ENCODE measurements at places on chromosomes 11 and 22.
A peak's percentile ranks its signal among the peaks of the same experiment; 100 is the strongest.

GRCh38 chr11:2812371-2812991, 73.1 kb downstream of the CDKN1C start:
- DNase-seq: no peak

DNA sequence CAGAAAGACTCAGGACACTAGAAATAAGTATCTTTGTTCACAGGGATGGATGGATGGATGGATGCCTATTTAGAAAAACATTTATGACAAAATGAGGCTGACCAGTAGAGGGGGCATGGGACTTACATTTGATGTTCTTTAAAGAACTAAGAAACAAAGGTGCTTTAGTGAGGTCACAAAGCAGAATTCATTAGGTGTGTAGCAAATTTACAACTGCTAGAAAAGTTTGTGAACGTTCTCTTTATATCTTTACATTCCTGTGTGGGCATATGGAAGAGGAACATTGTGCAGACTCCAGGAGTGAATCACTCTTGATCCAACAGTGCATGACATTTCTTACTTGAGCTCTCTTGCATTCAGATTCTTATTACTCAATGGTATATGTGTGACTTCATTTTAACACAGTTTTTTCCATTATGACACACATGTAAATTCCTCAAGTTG, 15.8 kb upstream of the SIK2 start:
- DNase-seq: no peak

GRCh38 chr11:8258784-8259183, 4.9 kb downstream of the LMO1 start:
- DNase-seq: peak; percentile 19

DNA sequence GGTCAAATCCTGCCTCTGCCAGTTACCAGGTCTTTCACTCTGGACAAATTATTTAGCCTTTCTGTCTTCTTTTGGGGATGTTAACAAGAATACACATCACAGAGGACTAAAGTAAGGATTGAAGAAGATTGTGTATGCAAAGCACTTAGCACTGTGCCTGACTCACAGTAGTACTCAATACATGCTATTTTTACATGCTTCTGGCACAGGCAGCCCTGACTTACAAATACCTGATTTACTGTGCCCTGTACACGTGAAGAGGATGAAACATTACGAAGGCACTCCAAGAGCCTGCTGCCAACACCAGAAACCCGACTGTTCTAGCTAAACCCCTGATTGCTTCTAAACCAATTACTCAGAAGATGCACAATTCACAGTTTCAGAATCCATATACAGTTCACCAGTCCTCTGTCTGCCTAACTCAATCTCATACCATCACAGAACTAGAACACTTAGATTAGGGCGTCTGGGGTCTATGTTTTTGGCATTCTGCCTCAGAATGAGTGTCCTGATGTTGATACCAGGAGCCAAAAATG, 300.9 kb upstream of the DDI1 start:
- no peak for DNase-seq

DNA sequence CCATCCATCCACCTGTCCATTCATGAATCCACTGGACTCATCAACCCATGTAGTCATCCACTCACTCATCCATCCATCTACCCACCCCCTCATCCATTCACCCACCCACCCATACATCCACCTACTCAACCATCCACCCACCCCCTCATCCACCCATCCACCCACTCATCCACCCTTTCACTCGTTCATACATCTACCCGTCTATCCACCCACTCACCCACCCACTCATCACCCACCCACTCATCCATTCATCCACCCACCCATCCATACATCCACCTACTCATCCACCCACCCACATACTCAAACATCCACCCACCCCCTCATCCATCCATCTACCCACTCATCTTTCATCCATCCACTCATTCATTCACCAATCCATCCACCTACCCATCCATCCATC, 37.7 kb downstream of the RTL6 start:
- DNase-seq: no peak

DNA sequence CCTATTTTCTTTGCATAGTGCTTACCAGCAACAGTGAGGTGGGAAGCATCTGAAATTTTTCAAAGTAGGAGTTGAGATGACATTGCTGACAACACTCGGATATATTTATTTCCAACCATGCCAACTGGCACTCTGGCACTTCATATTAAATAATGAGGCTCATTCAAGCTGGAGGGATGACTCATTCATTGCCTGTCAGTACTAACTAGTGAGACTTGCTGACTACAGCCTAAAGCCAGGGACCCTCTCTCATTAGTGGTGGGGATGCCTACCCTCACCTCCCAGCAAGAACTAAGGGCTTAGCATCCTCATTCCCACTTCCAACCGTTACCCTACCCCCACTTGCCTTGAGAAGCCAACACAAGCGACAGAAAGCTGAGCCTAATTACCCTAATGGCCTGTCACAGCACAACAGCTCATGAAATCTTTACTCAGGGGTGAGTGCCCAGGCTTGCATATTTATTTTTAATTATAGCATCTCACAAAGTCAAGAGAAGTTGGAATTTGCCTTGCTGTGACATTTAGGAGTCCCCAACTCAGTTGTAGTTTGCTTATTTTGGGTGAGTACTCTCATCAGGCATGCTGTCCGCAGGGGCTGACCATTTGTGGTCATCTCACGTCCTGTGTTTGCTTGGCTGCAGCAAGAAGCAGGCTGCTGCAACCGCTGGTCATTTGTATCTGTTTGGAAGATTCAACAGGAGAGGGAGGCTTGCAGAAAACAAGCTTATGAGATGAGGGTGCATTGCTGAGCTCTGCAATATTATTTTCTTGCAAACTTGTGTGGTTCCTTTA, 181.6 kb upstream of the POU2AF2 start:
- no peak for DNase-seq

- no peak for DNase-seq
Observed at GRCh38 chr22:36961626-36962025, 48.2 kb downstream of the CSF2RB start.

GRCh38 chr22:27840436-27840835, 38.9 kb upstream of the MN1 start:
- DNase-seq: no peak

DNA sequence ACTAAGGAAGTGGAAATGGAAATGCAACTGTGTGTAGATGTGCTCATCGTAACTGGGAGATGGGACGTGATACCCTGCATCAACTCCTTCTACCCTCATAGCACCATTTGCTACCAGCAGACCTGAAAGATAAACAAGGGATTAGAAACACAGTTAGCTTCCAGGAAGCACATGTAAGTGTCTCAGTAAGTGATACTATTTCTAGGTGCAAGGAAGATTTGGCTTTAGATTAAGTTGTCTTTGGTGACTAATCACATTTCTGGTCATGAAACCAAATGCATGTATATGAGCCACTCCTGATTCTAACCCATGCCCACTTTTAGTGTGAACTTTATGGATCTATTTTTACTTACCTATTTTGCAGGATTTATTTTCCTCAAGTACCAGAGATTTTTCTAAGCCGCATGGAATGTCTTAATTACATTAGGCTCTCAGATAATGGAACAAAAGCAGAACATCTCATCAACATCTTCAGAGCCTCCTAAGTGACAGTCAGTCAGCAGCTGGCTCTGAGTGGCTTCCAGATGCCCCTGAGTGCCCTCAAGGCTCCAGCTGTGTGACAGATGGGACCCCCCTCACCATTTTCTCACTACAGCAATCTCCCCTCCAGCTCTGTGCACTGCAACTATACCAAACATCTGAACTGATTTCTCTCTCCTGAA, 21.2 kb downstream of the SLC5A12 start:
- no peak for DNase-seq

GRCh38 chr11:127531167-127531566, 530.6 kb upstream of the KIRREL3 start:
- DNase-seq: no peak

- DNase-seq: no peak
Observed at GRCh38 chr22:31295831-31296657, 3.8 kb upstream of the PIK3IP1 start.

DNA sequence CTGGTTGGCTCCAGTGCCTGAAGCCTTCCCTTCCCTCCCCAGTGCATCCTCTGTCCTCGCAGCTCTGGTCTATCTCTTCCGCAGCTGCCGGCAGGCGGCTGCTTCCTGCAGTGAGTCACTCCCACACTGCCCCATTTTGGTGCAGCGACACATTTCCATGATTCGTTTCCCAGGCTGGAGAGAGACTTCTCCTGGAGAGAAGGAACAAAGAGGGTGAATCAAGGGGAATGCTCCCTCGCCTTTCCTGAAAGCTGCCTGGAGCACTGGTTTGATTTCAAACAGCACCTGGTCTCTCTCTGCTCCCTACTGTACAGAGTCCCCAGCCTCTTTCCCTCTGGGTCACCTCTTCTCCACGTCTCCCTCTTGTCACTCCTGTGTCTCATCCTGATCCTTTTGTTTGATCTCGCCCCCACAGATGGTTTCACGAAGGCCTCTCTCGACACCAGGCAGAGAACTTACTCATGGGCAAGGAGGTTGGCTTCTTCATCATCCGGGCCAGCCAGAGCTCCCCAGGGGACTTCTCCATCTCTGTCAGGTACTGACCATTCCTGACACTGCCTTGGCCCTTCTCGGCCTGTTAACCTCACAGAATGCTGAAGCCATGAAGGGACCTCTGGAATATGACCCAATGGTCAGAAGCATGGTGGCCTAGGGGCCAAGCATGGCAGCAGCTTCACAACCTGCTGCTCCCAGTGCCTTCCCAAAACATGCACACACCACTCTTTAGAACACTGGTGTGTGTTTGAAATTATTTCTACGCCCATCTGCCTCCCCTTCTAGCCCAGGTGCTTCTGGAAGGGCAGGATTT, at the start of gene TMA7B:
Gene TMA7B, plus strand, starts transcription at position 758 of the 808 bp plus-strand sequence. CDS start 3,978 bp downstream, outside the sequence.
- DNase-seq: peak; percentile 74

- DNase-seq: no peak
Observed at GRCh38 chr11:77199137-77199745, 71.2 kb downstream of the MYO7A start.

DNA sequence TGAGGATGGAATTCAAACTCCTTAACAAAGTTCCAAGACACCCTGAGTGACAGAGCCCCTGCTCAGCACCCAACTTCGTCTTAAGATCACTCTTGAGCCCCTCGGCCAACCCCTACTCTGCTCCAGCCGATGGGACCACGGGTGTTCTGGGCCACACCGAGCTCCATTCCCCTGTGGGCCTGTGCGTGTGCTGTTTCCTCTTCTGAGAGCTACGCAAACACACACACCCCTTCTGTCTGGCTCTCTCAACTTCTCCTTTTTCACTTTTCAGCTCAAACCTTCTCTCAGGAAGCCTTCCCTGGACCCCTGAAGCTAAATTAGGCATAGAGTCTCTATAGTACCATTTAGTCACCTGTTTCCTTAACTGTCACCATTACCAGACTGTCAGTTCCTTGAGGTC, 37.5 kb upstream of the NNMT start:
- no peak for DNase-seq

- peak; percentile 62 for DNase-seq
Observed at GRCh38 chr11:58513747-58514367, 6.0 kb upstream of the OR5B21 start.

- no peak for DNase-seq
Observed at GRCh38 chr11:119434591-119435330, 11.8 kb upstream of the THY1 start.

- DNase-seq: no peak
Observed at GRCh38 chr11:45176996-45177395, 30.6 kb downstream of the PRDM11 start.

- no peak for DNase-seq
Observed at GRCh38 chr11:47234669-47235100, 13.9 kb downstream of the ACP2 start.

- DNase-seq: no peak
Observed at GRCh38 chr11:83220260-83220659, 26.7 kb downstream of the ANKRD42 start.

DNA sequence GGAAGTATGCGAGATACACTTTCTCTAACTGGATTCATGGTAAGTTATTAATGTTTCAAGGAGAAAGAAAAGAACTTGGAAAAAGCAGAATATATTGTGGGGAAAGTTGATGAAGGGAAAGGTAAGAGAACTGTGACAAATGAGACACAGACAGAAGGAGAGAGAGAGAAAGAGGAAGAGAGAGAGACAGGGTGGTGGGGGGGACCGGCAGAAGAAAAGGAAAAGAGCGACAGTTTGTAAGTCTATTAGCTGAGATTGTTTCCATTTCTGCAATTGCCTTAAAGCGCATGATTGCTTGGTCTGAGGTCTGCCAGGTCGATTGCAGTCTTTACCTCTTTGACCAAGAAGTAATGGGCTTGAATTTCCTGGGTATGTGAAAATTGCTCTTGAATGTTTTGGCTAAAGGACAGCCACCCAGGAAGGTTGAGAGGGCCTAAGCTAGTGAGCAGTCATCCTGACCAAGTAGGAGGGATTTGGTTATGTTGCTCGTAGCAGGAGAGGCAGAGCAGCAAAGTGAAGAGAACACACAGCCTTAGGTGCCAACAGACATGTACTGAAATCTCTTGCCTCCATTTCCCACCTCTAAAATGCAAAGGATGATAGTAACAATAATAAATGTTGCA, 23.6 kb upstream of the TMA7B start:
- no peak for DNase-seq

- no peak for DNase-seq
Observed at GRCh38 chr11:128714123-128714522, 20.3 kb downstream of the FLI1 start.

DNA sequence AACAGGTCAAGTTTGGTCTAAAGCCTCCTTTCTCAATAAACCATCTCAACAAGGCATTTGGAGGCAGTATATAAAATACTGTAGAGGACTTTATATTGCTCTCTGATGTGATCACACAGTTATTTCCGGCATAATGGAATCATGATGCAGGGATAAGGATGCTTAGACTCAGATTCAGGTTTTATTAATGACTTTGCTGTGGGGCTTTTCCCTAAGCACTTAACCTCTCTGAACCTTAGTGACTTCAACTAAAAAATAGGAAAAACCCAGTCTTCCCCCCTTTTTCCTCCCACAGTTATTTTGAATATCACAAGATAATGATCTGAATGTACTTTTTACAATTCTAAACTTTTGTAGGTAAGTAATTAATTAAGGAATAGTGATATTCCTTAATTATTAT, 94.8 kb upstream of the TENM4 start:
- no peak for DNase-seq

DNA sequence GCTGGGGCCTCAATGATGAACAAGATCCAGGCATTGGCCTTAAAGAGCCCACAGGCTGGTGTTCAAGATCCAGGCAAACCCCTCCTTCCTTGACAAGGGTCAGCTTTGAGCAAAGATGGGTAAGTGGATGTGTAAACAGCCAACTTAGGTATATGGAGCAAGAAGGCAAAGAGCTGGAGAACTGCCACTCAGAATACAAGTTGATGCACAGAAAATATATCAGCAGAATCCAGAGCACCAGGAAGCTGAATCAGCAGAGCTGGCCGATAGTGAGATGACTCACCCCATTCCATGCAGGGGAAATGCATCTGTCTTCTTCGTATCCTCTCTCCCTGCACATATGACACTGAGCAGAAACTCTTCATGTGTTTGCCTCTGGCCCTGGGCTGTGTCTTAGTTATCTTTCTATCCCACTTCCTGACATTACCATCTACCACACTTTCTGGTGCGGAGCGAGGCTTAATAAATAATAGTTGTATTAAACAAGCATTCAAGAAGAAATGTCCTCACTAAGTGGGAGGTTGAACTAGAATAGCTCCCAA, 57.8 kb downstream of the ENDOD1 start:
- DNase-seq: no peak

Data from H9 (cell line).